Stimulated activated CD8-positive, alpha-beta memory T cell treated with anti-CD3 and anti-CD28 coated beads, Interleukin-12 subunit alpha, Interleukin-12 subunit beta, amount 100 ng/mL, for 4 hours (primary cell): ENCODE measurements at places on chromosomes 12 and 14.

DNA sequence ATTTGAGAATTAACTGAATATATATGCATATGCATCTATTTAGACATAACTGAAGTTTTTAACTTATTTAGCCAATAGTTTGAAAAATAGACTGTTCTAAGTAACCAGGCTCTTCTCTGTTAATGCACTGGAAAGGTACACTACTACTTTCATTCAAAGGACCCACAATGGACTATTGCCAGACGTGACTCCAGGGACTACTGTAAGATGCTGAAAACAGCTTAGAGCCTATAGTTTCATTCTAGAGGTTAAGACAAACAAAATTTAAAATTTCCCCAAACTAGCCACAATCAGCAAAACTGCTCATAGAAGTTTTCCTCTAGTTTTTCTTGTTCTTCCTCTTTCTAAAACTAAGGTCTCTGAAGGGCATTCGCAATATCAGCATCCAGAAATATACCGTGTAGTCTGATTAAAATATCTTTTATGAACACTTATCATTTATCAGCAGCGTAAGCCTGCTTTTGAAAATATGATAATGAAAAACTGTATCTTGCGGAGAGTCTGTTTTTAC is 10.4 kb downstream of the APPL2 start:
- DNase-seq: no peak

DNA sequence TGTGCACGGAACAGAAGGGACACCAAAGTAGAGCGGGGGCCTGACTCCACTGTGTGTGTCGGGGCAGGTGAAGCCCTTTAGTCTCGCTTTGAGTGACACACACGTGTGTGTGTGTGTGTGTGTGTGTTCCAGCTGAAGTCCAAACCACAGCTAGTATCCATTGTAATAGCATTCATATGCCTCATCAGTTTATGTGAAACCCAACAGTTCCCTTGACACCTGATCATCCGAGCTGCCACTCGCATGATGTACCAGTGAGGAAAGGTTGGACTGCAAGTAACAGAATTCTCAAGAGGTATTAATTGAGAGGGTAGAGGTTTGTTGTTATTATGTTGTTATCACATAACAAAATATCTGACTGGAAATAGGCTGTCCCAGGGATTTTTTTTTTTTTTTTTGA is 16.4 kb downstream of the CCDC63 start:
- DNase-seq: no peak

- DNase-seq: no peak
Observed at GRCh38 chr12:106245767-106246166, 2.1 kb downstream of the CKAP4 start.

DNA sequence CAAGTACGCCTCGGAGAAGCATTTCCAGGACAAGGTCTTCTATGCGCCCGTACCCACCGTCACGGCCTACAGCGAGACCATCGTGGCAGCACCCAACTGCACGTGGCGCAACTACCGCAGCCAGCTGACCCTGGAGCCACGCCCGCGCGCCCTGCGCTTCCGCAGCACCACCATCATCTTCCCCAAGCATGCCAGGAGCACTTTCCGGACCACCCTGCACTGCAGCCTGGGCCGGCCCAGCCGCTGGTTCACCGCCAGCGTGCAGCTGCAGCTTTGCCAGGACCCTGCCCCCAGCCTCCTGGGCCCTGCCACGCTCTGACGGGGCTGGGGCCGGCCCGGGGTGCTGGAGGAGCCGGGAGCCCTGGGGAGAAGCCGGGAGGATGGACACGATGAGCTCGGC is 19.3 kb downstream of the RFLNA start:
- DNase-seq: no peak

DNA sequence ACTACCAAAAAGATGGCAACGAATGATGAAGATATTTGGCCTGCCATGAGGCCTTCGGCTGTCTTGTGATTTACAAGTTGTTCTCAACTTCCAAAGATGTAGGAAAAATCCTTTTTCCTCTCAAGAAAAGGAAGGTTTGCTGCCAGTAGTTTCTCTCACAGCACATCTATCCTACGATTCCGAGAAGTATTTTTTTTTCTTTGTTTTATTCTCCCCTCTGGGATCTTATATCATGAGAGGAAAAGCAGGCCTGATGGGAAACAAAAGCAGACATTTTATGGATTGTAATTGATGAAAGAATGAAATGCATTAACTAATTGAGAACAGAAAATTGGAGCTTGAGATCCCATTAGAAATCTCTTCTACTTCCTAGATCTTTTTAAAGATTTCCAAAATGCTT is 1197.9 kb upstream of the SEL1L start:
- no peak for DNase-seq

DNA sequence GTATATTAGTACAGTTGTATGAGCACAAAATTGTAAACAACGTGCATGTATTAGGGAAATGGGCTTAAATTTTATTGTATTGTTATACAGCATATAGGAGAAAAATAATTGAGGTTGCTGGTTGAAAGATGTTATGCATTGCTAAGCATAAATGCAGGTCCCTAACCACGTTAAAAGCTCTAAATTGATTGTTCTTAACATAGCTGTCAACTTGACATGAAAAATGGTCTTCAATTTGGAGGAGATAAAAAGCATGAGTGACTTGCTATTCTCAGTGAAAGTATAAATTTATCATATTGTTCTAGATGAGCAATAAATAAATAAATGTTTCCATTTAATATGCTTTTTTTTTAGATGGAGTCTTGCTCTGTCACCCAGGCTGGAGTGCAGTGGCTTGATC is 506.6 kb upstream of the ATXN7L3B start:
- DNase-seq: no peak

DNA sequence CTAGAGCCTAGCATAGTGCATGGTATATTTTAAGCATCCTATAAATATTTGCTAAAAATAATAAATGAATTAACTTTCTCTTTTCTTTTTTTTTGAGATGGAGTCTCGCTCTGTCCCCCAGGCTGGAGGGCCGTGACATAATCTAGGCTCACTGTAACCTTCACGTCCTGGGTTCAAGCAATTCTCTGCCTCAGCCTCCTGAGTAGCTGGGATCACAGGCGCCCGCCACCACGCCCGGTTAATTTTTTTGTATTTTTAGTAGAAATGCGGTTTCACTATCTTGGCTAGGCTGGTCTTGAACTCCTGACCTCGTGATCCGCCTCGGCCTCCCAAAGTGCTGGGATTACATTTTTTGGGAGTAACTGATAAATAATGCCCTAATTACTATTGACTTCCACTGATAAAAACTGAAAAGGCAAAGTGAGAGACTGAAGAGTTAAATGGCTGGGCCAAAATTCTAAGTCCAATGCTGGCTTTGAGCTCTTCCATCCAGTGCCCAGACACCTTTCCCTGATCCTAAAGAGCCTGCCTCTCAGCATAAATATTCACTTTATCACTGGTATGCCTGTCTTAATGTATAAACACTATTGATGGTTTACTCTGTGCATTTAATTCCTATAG is 213.0 kb upstream of the KRR1 start:
- DNase-seq: no peak

GRCh38 chr14:100602621-100603230 is 15.5 kb upstream of the BEGAIN start:
- DNase-seq: no peak

DNA sequence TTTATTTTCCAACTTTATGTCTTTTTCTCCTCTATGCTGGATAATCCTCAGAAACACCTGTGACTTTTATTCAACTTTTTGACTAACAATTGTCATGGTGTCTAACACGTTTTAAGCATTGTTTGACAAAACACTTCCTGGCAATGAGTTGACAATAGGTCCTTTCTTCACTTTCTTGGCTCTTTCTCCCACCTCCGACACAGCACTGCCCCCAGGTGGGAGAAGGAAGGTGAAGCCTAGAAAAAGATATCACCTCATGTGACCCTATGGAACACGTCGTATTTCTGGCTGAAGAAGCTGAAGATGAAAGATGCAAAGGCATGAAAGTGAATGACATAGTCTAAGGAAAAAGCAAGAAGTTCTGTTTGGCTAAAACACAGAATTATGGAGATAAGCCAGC is 430.0 kb downstream of the ETNK1 start:
- DNase-seq: no peak

DNA sequence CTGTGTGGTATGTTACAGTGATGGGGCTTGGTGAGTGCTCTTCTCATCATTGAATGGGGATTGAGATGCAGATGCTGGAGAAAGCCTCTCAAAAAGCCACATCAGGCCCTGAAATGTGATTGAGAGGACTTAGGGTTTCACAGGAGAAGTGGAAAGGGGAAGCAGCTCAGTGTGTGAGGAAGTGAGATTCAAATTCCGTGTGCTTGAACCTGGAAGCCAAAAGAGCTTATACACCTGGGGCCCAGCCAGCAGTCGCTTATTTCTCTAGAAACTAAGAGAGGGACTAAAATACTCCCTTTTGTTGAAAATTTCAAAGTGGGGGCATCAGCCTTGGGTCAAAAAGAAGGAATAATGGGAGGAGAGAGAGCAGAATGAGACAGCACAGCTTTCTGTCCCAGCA is 39.1 kb upstream of the GZMB start:
- no peak for DNase-seq

DNA sequence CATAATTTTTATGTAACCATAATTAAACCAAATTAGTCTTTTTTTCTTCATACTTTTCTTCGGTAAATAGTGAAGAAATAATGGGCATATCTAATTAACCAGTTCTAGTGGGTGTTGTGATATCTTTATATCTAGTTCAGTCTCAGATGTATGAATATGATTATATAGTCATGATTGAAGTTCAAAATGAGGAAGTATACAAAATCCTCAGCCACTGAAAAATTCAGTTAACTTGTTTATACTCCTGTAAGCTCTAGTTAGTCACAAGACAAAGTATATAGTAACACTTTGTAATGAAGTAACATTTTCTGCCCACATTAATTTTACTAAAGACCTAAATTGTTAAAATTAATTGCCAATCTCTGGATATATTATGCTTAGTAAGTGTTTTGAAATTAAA is 46.5 kb downstream of the CAND1 start:
- no peak for DNase-seq

DNA sequence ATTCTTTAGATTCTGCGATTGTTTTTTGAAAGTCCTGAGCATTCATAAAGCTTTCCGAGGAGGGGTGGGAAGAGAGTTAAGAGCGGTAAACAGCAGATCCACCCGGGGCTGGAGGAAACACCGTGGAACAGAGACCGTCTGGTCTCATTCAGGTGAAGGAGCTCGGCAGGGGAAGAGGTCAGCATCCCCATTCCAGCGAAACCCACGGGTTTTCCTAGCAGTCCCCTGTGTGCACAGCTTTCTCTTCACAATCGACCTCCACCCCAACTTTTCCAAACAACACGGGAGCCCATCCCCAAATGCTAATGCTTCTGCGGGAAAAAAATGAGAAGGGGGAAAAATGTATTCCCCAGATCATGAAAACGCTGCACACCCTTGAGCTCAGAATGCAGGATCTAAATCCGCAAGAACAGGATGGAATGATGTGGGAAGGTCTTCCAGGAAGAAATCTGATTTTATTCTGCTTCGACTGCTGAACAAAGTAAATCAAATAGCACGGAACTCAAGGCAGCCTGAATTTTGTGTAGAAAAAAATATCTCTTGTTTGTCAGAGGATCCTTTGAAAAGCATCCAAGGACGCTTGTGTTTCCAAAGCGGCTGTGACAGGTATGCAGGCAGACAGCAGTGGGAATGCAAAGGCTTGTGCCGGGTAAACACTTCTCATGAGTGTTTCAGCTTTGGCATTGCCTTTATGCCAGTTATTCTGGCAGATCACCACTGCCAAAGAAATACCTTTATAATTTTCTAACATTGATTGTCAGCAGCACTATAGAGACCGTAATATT is 128.8 kb downstream of the NDUFA12 start:
- no peak for DNase-seq
